ENCODE measurements at places on chromosomes 16 and 17.

- DNase-seq: no peak
These were observed 3.0 kb downstream of the HEATR9 start for GRCh38 chr17:35865412-35866340.

DNA sequence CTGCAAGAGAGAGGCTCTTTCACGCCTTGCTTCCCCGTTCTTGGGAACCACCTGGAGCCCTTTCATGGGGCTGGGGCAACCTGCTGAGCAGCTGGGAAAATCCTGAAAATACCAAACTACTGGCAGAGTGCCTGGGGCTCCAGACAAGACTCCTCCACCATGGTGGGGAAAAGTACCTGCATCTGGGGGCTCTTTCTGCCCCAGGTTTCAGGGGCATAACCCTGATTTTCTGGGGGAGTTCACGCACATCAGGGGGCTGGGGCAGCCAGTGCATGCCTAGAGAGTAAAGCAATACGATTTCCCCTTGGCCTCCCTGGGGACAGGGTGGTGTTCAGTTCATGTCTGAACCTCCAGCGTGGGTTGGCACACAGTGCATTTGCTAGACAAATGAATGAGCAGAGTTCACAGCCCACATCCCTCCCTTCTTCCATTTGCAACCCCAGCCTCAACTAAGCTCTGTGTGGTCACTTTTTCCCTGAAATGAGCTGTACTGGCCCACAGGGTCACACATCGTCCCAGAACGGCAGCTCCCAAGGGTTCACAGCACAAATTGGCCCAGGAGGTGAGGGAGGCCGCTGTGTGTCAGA lies 5.2 kb upstream of the CDC42EP4 start:
- no peak for DNase-seq

GRCh38 chr17:60361889-60362288 lies 30.0 kb downstream of the USP32 start:
- no peak for DNase-seq

GRCh38 chr17:9760266-9760665 lies 31.1 kb downstream of the DHRS7C start:
- no peak for DNase-seq

DNA sequence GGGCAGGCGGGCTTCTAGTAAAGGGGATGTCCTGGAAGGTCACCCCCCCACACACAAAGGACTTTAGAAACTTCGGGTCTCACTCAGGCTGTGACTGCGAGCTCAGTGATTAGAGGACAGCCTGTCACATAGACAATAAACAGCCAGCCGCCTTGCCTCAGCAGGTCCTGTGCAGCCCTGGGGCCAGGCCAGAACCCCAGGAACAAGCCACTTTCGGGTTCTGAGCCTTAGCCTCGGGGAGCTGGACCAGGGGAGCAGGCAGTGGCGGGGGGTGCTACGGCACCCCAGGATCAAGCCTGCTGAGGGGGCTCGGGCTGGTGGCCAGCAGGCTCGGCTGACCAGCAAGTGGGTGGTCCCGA lies 1.1 kb downstream of the GAS7 start:
- DNase-seq: no peak

DNA sequence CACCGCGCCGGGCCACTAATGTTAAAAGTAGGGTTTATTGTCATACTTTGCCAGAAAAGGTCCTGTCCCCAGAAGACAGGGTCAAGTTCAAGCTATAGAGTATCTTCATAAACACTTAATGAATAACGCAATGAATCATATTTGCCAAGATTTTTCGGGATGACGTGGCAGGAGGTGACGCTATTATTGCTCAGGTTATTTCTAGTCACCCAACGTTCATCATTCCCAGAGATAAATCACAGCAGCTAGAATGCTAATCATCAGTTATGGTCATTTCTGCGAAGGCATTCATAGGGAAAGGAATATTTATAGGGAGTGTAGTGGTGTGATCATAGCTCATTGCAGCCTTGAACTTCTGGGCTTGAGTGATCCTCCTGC lies 2.0 kb downstream of the TMC5 start:
- DNase-seq: no peak

DNA sequence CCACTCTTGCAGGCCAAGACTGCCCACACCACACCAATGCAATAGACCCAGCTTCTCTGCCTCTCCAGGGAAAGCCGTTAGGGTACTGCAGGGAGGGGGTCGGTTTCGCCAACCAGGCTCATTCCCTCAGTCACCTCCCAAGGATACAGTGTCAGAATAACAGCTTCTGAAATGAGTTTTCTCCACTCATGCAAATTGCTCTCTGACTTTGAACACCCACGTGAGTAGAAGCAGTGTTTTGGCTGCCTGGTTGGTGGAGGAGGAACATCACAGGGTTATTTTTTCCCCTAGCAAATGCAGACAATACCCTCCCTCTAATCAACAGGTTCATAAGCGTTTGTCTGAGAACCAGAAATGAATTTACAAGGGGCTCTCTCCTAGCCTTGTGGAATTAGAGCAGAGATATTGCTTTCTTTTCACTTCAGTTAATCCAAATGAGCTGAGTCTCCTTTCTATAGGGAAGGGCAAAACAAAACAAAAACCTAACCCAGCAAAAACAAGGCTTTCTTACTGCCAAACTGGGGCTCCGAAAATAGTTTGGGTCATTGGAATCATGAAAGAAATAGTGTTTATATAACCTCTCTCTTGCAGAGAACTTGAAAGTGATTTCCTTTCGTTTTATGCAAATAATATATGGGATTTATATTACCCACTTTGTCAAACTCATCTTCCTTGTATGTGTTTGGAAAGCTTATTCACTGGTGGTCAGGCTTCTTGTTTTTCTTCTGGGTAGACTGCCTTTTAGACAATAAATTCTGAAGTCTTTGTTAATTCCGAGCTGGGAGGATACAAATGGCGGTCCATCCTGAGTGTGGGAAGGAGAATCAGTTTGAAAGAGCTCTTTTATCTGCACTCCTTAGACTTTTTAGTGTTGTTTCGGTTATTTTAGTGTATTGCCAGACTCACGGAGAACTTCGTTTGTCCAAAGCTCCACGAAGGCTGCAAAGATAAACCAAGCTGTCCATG lies 229.9 kb downstream of the MSI2 start:
- DNase-seq: no peak

GRCh38 chr16:87085441-87085840 lies 231.8 kb downstream of the C16orf95 start:
- DNase-seq: no peak

DNA sequence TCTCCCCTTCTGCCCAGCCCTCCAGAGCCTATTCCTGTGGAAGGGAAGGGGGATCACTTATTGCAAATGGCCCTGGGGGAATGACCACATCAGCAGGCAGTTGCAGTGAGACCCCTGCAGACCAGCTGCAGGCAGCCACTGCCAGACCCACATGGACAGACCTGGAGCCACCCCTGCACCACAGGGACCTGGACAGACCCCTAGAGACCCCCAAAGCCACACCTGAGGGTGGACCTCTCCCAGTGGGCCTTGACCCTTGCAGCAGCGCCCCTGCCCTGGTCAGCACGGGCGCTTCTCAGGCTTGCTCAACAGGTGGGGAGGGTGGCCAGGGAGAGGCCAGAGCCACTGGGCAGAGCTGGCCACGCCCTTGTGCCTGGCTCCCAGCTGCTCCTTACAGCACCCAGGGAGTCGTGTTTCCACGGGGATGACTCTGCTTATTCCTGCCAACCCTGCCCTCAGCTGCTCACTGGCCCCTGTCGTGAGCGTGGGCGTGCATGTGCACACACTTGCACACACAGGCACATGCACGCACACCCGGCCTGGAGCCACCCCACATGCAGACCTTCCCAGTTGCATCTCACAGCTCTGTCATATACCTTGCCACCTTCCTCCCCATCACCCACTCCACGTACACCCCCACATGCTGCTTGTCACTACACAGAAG lies 1.3 kb upstream of the SCN4A start:
- no peak for DNase-seq

DNA sequence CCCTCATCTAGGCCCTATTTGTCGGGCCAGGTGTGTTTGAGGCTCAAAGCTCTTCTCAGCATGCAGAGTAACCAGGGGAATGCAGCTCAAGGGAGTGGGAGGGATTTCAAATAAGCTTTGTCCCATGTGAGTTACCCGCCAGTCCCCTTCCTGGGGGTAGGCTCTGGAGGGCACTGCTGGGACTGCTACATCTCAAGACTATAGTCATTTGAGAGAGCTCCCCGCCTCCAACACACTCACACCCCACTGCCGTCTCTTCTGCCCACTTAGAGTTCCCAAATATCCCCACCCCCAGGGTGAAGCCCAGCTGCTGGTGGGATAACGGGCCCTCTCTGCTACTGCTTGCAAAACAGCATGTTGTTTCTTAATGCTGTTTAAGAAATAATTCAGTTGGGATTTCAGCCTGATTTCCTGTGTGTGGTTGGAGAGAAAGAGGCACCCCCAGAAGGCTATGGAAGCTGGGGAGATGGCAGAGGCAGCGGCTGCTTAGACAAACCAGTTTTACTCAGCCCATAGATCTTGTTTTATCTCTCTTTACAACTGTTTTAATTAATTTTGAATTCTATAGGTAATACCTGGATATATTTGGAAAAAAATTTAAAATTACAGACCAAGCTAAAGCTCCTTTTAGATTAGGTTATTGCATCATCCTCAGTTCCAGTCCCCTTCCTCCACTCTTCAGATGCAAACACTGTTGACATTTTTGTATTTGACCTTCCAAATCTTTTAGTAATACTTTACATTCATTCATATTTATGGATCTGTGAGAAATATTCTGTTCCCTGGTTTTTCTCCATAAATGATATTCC lies 4.1 kb upstream of the MPO start:
- DNase-seq: no peak

- no peak for DNase-seq
These were observed 262.4 kb upstream of the CDH8 start for GRCh38 chr16:62298600-62298999.

GRCh38 chr16:57277586-57277985 lies 6.9 kb downstream of the PLLP start:
- no peak for DNase-seq

DNA sequence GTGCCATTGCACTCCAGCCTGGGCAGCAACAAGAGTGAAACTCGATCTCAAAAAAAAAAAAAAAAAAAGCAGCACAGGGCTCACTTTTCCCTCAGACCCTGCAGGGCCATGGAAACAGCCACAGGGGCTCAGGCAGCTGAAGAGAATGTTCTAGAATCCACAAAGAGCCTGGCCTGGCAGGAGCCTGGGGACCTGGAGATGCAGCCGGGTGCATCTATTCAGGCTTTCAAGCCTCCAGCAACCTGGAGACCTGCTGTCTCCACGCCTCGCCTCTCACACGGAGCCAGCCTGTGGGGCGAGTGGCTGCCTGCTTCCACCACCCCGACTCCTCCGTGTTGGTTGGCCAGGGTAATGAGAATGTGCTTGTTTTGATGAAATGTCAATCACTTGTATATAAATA lies 44.0 kb upstream of the MEAK7 start:
- DNase-seq: no peak

DNA sequence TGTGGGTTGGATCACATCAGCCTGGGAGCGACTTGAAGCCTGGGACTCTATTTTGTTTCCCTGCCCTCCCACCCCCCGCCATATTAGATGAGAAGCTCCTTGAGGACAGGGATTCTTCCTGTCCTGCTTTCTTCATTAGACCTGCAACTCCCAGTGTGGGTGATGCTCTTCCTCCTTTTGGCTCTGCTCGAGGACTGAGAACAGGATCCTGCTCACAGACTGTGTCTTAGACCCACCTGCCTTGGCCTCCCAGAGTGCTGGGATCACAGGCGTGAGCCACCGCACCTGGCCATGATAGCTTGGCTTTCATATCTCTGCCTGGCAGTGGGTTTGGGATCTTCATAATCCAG lies 21.5 kb upstream of the TNS4 start:
- no peak for DNase-seq

- no peak for DNase-seq
These were observed 33.5 kb upstream of the DOC2B start for GRCh38 chr17:214881-215331.

GRCh38 chr17:58665946-58666857 lies 25.6 kb downstream of the TEX14 start:
- no peak for DNase-seq

- peak; percentile 58 for DNase-seq
These were observed 652 bp upstream of the SLC25A19 start for GRCh38 chr17:75289832-75290337.

GRCh38 chr17:72706396-72706981 lies 386.0 kb downstream of the SLC39A11 start:
- DNase-seq: no peak

DNA sequence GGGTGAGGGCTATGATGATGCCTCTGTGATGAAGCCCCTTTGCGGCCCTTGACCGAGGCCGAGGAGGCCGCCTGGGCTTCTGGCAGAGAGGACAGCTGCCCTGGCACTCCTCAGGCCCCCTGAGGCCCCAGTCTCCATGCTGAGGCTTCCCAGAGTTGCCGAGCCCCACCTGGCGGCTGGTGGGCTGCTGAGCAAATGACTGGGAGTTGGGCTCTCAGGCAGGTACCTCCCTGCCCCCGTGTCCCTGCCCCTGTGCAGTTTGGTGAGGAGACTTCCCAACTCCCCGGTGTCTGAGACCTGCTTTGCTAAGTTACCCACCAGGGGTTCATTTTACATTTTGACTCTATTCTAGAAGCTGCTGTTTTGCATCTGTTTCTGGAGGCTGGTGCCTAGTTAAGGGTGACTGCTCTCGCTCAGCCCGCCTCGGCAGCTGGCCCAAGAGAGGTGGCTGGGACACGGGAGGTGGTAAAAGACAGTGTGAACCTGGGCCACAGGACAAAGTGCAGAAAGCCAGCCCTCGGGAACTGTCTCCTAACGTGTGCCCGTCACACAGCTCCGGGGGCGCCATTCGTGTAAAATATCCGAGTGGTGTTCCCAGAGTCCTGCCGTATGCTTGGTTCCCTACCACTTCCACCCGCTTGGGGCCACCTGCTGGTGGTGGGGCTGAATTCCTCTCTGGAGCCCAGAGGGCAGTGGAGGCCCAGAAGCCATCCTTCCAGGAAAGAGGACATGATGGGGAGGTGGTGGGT lies 134.5 kb downstream of the RAB11FIP4 start:
- DNase-seq: no peak

- peak; percentile 29 for DNase-seq
These were observed 84.1 kb upstream of the TOB1 start for GRCh38 chr17:50949989-50950877.

- DNase-seq: no peak
These were observed 44.9 kb upstream of the ETV4 start for GRCh38 chr17:43591001-43591400.

- DNase-seq: no peak
These were observed 5.4 kb downstream of the MEAK7 start for GRCh38 chr16:84498859-84499620.

Measured in activated CD4-positive, alpha-beta T cell treated with anti-CD3 and anti-CD28 coated beads, Interleukin-2, amount 50 U/mL, for 24 hours (primary cell).